ENCODE measurements at places on chromosomes 13 and 19. TPM values are rescaled to one million over a fixed set of nuclear protein-coding genes. Genes with fewer than 3 reads are reported as not detected.

- no peak for DNase-seq
- peaks cover 14% of the 10 kb centered on the region for H3K4me1 ChIP-seq
- peak within 1 kb of the TSS; percentile 86 for H3K4me3 ChIP-seq
- H3K36me3 ChIP-seq, result peaks cover 13% of the 10 kb centered on the region
- peak within 1 kb of the TSS; percentile 99 for H3K27ac ChIP-seq
Observed at GRCh38 chr19:49677231-49677900, at the start of gene PRMT1. Gene PRMT1, plus strand, starts transcription at chr19:49677271. Its CDS starts 10 bp downstream, at chr19:49677281.

Gene GNG14
- not detected for total RNA-seq

GRCh38 chr13:27168086-27168485 lies 3.5 kb downstream of the USP12 start:
- DNase-seq, result no peak
- peaks cover 3% of the 10 kb centered on the region for H3K4me1 ChIP-seq
- no peak overlapping the region for H3K27ac ChIP-seq
- H3K4me3 ChIP-seq, result no peak overlapping the region
- peaks cover 8% of the 10 kb centered on the region for H3K27me3 ChIP-seq
- H3K36me3 ChIP-seq, result no peaks in the 10 kb centered on the region

DNA sequence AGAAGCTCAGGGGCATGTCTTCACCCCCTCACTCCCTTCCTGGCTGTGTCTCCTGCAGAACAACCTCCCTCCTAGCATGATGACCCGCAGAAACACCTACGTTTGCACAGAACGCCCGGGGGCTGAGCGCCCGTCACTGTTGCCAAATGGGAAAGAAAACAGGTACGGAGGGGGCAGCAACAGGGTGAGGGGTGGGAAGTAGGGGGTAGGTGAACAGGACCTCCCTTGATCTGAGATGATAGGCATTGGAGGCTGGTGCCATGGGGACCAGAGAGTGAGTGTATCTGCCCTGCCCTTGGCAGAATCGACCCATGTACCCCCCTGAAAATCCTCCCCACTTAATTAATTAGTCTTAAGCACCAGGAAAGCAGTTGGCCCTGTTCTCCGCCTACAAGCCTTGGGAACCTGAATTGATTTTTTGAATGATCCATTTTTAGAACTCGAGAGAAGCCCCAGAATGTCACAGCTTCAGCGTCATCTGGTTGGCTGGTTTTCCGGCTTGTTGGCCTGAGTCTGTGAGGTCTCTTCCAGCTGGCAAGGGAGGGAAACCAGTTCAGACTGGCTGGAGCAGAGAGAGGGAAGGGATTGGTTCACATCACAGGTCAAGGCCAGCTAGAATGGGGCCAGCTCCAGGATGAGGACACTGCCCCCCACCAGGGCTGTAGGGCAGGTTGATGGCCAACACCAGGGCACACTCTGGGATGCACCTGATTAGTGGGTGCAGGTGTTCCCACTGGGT lies 28.2 kb downstream of the CKM start:
- H3K27ac ChIP-seq, result no peak overlapping the region
- no peak overlapping the region for H3K4me3 ChIP-seq
- H3K36me3 ChIP-seq, result peaks cover 49% of the 10 kb centered on the region
- H3K27me3 ChIP-seq, result no peaks in the 10 kb centered on the region
- H3K4me1 ChIP-seq, result no peaks in the 10 kb centered on the region

Gene METTL21C
- total RNA-seq, result not detected

DNA sequence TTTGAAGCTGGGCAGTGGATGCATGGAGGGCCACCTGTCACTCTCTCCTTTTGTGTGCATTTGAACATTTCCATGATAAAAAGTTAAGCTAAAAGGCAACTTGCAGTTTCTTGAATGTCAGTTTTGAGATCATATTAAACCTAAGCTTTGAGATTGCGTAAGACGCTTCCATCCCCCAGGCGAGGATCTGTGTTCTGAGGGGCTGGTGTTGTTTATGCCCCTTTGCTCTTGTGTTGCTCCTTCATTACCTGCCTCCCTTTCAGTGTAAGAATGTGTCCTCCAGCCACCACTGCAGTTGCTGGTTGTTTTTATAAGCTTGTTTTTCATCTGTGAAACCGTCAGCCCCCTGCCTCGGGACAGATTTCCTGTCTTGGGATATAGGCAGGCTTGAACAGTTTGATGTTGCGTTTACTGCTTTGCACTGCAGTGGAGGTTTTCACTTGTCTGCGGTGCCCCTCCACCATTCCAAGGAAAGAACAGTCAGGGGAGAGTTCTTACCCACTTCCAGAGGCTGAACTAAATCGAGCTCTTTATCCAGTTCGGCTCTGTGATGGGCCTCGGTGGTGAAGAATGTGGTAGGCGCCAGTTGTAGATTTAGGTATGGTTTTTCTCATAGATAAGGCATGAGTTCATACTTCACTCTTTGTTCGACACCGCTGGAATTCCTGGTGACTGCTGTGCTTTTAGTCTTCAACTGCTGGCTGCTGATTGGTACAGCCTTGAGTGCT lies 96.8 kb downstream of the ARHGEF7 start:
- peak overlapping the region; percentile 92 for H3K27ac ChIP-seq
- no peaks in the 10 kb centered on the region for H3K27me3 ChIP-seq
- peaks cover 2% of the 10 kb centered on the region for H3K4me1 ChIP-seq
- peak overlapping the region; percentile 25 for H3K4me3 ChIP-seq
- no peaks in the 10 kb centered on the region for H3K36me3 ChIP-seq

DNA sequence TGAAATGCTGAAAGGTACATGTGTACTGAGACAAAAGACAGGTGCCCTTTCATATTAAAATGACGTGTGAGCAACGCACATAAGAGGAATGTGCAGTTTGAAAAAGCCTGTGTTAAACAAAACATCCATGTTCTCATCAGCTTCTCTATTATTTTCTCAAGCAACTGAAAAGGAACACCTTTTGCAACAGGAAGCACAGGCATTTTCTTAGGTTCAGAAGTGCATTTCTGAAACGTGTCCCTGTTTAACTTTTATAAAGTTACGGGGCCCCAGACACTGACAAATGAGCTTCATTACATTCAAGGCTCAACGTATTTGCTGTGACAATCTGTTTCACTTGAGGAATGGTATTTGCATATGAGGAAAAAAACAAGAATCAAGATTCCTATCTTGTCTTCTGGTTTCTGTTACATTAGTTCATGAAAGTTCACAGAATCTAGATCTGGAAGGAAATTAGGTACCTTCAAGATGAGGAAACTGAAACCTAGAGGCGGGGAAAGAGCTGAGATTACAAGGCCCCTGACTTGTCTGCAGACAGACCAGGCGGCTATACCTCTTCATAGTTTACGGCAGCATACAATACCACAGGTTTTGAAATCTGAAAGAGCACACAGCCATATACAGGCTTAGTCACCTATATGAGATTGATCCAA lies 431.7 kb downstream of the KLF12 start:
- no peaks in the 10 kb centered on the region for H3K36me3 ChIP-seq
- H3K4me3 ChIP-seq, result no peak overlapping the region
- H3K4me1 ChIP-seq, result no peaks in the 10 kb centered on the region

Gene C19orf85
- total RNA-seq, result 3.1 TPM

- no peaks in the 10 kb centered on the region for H3K27me3 ChIP-seq
- no peak for DNase-seq
- peaks cover 28% of the 10 kb centered on the region for H3K4me1 ChIP-seq
- no peak overlapping the region for H3K27ac ChIP-seq
Observed at GRCh38 chr13:40114305-40114896, 458.9 kb downstream of the COG6 start.

- no peak overlapping the region for H3K4me3 ChIP-seq
- no peaks in the 10 kb centered on the region for H3K36me3 ChIP-seq
- no peak overlapping the region for H3K27ac ChIP-seq
- peaks cover 4% of the 10 kb centered on the region for H3K4me1 ChIP-seq
- peak; percentile 78 for DNase-seq
Observed at GRCh38 chr13:30934381-30934780, 1.9 kb downstream of the TEX26 start.

Gene RGL3
- 130 TPM for total RNA-seq

- H3K4me1 ChIP-seq, result no peaks in the 10 kb centered on the region
- H3K4me3 ChIP-seq, result no peak overlapping the region
- no peaks in the 10 kb centered on the region for H3K27me3 ChIP-seq
- no peaks in the 10 kb centered on the region for H3K36me3 ChIP-seq
- DNase-seq, result peak; percentile 17
Observed at GRCh38 chr19:35211545-35212230, 16.9 kb downstream of the FAM187B start.

- no peak overlapping the region for H3K4me3 ChIP-seq
- peaks cover 4% of the 10 kb centered on the region for H3K27me3 ChIP-seq
- no peak overlapping the region for H3K27ac ChIP-seq
- no peaks in the 10 kb centered on the region for H3K36me3 ChIP-seq
Observed at GRCh38 chr13:79485014-79485811, 4.3 kb downstream of the NDFIP2 start.

Gene SAE1
- 240 TPM for total RNA-seq

DNA sequence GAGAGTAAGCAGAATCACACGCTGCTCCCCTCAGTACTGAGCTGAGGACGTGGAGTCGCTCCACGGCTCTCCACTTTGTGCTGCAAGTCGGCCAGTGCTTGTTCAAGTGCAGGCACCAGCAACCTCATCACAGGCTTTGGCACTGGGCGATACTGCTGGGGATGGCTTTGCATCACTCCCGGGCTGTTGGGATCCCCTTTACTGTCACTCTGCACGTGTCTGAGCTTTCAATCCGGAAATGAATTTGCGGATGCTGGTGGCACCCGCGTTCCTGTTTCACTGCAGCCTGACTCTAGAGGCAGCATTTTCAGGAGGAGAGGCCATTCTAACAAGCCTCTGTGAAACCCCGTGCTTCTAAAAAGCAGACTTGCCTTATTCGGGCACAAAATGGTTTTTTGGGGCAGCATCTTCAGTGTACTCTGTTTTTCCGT lies 19.1 kb downstream of the SMARCA4 start:
- H3K4me1 ChIP-seq, result no peaks in the 10 kb centered on the region
- peaks cover 54% of the 10 kb centered on the region for H3K36me3 ChIP-seq
- no peak for DNase-seq
- no peak overlapping the region for H3K27ac ChIP-seq
- H3K4me3 ChIP-seq, result no peak overlapping the region

DNA sequence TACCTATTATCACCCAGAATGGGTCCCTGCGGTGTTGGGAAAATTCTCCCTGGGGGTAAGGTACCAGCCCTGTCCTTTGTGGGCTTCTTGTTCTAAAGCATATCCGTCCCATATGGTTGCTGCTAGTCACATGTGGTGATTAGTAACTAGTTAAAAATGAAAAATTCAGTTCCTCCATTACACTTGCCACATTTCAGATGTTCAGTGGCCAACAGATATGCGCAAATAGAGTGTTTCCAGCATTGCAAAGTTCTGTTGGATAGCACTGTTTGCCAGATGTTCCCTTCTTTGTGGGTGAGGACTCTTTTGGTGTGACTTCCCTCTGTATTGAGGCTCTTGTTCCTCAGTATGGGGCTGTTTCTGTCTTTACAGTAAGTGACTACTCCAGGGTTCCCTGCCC lies 3.8 kb downstream of the CNOT3 start:
- H3K4me1 ChIP-seq, result peaks cover 11% of the 10 kb centered on the region
- no peaks in the 10 kb centered on the region for H3K27me3 ChIP-seq
- no peak overlapping the region for H3K4me3 ChIP-seq
- H3K36me3 ChIP-seq, result peaks cover 70% of the 10 kb centered on the region
- no peak for DNase-seq

- H3K27me3 ChIP-seq, result no peaks in the 10 kb centered on the region
- DNase-seq, result peak; percentile 77
- H3K4me1 ChIP-seq, result no peaks in the 10 kb centered on the region
- no peak overlapping the region for H3K27ac ChIP-seq
- no peaks in the 10 kb centered on the region for H3K36me3 ChIP-seq
- H3K4me3 ChIP-seq, result peak overlapping the region; percentile 83
Observed at GRCh38 chr19:53037101-53038097, 7.1 kb upstream of the ERVV-2 start.

Gene SBSN
- total RNA-seq, result not detected

Gene CGB7
- 1.5 TPM for total RNA-seq

Gene CEACAM7
- total RNA-seq, result not detected

Gene DCLK1
- 2.2 TPM for total RNA-seq

DNA sequence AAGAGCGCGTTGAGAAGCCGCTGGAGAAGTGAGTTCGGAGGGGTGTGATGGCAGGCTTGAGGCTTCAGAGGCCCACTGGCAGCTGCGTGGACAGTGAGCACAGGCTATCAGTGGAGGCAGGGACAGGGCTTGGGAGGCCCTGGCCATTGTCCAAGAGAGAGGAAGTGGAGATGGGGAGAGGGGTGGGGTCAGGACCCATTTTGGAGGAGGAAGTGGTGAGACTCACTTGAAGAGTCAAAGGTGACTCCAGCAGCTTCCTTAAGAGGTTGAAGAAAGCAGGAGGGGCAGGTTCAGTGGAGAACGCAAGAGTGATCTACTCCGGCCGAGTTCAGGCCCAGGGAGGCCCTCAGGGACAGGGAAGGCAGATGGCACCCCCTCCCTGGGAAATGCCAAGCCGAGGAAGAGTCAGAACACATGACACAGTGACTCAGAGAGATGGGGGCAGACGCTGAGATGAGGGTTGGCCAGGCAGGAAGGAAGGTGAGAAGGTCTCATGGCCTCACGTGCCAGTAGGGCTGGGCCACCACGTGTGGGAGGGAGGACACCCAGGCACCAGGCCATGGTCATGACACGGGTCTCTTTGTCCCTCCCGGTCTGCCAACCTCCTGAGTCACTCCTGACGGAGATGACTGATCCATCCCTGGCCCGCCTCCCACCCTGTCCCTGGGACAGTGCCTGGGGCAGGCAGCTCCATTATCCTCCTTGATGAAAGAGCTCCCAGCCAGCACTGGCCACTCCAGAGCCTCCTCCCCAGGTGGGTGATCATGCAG lies 10.1 kb upstream of the CD22 start:
- H3K36me3 ChIP-seq, result no peaks in the 10 kb centered on the region
- H3K27me3 ChIP-seq, result no peaks in the 10 kb centered on the region
- H3K4me3 ChIP-seq, result no peak overlapping the region
- no peak overlapping the region for H3K27ac ChIP-seq

Gene CEACAM4
- not detected for total RNA-seq

DNA sequence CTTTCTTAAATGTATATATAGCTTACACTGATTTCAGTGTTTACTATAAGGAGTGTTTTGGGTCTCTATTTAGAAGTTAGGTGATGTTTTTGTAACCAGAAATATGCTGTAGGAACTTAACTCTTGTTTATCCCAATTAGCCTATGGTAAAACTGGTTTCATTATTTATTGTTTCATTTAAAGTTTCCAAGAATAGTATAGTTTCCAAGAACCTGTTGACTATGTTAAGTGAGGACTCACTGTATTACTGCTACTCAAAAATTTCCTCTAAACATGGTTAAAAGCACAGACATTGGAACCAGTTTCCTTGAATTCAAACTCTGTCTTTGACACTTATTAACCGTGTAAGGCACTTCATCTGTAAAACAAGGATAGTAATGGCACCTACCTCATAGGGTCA lies 187.4 kb downstream of the RGCC start:
- no peak for DNase-seq
- H3K4me1 ChIP-seq, result no peaks in the 10 kb centered on the region
- no peak overlapping the region for H3K27ac ChIP-seq
- no peak overlapping the region for H3K4me3 ChIP-seq

Data from endodermal cell (in vitro differentiated cells).